ENCODE measurements at places on chromosomes 7 and 10. TPM values are rescaled to one million over a fixed set of nuclear protein-coding genes. Genes with fewer than 3 reads are reported as not detected.

The TRIM73 gene
- 0.41 TPM for total RNA-seq

The LRRC18 gene
- not detected for total RNA-seq

The LIPN gene
- not detected for total RNA-seq

The ASB10 gene
- total RNA-seq = 41.4 TPM

The PRPF18 gene
- 13.9 TPM for total RNA-seq

The CARD11 gene
- 0.41 TPM for total RNA-seq
